GM19239 (cell line): ENCODE measurements at places on chromosomes 12 and 14.

GRCh38 chr12:125860672-125861288 lies 795.5 kb downstream of the AACS start:
- no peak for DNase-seq

DNA sequence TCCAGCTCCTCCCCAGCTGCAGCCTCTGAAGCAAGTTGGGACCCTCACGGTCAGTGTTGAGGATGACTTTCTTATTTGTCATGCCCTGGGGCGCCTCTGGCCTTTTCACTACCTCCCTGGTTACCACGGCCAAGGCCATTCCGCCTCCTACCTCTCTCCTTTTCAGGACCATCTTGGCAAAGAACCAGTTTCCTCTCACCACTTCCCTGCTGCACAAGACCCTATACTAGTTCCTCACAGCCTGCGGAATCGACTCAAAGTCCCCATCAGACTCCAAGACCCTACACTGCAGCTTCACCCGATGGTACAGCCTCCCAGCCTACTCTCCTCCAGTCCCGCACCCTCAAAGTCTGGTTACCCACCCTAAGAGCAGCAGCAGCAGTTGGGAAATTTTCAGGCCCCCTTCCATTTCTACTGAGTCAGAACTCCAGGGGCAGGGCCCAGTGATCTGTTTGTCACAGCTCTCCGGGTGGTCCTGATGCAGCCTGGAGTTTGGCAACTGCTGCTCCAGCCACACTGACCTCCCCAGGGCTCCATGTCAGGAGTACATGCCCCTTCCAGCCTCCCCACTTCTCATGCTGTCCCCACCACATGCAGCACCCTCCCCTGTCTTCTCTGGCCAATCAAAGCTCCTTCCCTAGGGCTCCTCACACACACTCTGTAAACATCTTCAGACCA lies 5.4 kb downstream of the VWF start:
- DNase-seq, result no peak

GRCh38 chr12:99390707-99391106 lies 256.8 kb upstream of the GARIN6 start:
- DNase-seq, result no peak

DNA sequence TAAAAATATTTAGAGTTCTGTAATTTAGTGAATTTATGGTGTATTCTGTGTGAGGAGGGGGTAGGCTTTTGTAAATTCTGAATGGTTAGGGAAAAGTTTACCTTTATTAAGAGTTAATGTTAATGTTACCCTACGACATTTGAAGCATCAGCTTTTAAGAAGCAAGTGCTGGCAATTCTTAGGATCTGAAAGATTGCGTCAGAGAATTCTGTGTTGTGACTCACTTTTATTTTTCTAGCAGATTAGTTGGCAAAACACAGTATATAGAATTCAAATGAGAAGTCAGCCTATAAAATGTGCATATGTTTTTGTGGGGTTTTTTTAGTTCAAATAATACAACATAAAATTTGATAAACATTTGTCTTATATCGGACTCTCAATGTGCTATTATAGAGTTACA lies 97.6 kb downstream of the RAD52 start:
- DNase-seq, result no peak

GRCh38 chr12:131118371-131118770 lies 164.7 kb downstream of the ADGRD1 start:
- no peak for DNase-seq

- no peak for DNase-seq
Measured at GRCh38 chr14:105879503-105879866, 353.1 kb downstream of the TMEM121 start.

- no peak for DNase-seq
Measured at GRCh38 chr12:119864591-119864990, 12.5 kb downstream of the CIT start.

DNA sequence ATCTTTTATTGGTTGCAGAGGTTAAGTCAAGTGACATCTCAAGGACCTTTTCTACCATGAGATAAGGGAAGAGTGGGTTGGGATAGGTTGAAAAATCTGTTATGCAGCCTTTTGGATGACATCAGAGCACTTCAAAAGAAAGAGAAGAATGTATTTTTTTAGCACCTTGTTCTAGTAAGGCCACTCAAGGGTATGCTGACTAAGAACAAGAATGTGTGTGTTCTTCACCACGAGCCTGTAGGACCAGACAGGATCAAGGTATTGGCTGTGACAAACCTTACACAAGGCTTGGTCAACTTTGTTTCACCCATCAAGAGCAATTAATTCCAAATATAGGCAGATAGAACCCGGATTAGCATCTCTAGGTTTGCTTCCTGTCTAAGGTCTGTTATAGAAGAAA lies 142.5 kb downstream of the SAMD4A start:
- DNase-seq, result no peak

GRCh38 chr14:64729386-64730060 lies 25.3 kb downstream of the PLEKHG3 start:
- no peak for DNase-seq

- DNase-seq, result no peak
Measured at GRCh38 chr12:76030341-76031080, 1.1 kb downstream of the PHLDA1 start.

DNA sequence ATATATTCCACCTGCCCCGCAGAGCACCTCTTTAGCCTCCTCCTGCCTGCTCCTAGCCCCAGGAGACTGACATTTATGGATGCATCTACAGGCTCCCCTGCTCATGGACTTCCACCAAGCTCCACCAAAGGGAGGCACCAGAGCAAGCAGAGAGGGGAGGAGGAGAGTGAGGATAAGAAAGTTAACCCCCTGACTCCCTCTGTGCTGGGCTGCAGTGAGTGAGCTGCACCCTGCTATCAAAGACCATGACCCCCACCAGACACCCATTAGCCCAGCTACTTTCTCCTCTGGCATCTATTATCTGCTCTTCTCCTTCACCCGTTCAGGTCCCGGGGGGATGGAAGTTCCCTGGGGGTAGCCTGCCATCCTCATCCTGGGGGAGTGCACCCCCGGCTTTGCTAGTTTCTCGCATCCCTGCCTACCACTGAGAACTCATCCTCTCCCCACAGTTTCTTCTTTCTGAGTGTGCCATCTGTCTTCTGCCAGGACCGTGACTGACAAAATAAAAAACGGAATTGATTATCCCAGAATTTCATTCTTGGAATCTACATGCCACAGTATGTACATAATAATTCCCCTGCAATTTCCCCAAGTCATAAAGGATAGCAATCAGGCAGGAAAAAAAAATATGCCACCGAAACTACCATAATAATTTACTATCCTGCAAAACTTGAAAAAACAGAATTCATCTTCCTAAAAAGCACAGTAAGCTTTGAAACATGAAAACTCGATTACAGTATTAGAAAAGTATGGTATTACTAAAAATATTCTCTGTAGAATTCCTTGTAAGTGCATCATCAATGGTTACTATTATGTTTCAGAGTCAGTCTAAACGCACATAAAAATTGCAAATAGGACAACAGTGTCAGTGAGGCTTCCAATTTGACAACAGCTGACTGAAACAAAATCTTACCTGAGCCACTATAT lies 45.2 kb downstream of the FOXN3 start:
- DNase-seq, result no peak

DNA sequence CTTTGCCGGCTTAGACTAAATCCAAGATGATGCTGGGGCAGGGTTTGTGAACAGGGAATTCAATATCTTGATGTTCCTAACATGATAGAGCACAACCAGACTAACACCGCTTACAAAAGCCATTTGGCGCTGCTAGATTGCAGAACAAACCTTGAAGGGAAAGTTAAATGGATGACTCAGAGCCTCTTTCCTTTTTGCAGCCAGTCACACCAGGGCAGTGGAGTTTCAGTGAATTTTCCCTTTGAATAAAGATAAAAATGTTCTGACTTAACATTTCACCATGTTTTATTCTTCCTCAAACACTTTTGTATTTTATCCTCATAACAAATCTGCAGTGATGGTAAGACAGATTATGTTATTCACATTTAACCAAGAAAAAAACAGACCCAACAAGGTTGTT lies 47.3 kb downstream of the PDE6H start:
- DNase-seq, result no peak

DNA sequence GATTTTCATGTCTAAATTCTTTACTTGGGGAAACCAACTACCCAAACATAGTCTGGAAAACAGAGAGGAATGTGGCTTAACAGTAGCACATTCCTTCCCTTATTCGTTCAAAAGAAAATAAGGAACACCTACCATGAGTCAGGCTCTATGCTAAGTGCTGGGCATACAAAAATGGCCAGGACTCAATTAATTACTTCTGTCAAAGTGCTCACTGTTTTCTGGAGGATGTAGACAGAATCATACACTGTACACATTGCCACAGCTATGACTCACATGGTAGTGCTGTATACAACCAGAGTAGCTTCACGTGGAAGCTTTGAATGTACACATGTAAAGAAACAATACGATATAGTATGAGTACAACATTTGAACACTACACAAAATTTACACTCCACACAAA lies 50.1 kb downstream of the SLC25A21 start:
- no peak for DNase-seq

- DNase-seq, result no peak
Measured at GRCh38 chr14:55272387-55272786, 1.2 kb downstream of the FBXO34 start.

DNA sequence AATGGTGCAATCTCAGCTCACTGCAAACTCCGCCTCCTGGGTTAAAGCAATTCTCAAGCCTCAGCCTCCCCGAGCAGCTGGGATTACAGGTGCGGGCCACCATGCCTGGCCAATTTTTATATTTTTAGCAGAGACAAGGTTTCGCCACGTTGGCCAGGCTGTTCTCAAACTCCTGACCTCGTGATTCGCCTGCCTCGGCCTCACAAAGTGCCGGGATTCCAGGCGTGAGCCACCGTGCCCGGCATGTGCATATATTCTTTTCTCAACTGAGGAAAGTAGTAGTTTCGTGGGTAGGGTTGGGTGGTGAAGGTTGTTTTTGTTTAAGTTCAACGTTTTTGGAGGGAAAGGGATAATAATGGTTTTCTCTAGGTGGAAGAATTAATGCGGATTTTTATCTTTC lies 94.2 kb upstream of the CEP83 start:
- no peak for DNase-seq

- DNase-seq, result no peak
Measured at GRCh38 chr12:4734625-4735340, 14.6 kb downstream of the GALNT8 start.

DNA sequence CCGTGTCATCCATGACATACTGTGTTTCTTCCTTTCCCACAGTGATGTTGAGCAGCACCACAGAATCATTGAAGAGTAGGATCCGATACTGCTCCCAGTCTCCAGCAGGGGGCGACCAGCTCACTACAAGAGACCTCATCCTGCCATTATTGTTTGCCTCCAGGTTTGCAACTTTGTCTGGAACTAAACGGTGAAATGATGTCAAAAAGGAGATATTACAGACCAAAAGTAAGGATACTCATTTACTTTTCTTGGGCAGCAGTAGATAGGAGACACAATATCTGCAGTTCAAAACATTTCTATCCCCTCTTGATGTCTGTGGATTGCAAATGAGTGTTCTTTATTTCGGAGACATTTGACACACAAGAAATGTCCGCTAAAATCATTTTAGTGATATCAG lies 47.2 kb downstream of the PTPRB start:
- DNase-seq, result peak; percentile 13

GRCh38 chr12:109762673-109763191 lies 49.1 kb downstream of the FAM222A start:
- no peak for DNase-seq

DNA sequence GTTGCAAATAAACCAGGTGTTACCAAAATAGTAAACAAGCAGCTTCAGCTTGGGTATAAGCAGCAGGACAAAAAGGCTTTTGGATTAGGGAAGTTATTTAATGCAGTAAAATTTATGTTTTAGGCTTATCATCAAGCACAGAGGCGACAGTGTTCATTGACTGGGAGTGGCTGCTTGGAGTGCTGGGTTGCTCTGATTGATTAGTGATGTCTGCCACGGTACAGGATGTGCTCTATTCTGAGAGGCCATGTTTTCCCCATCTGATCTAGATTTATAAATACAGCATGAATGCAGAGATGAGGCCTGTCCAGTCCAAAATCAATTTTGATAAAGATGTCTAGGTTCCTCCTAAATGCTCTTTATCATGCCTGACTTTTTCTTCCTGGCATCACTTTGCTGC lies 83.5 kb downstream of the MAP1LC3B2 start:
- DNase-seq, result no peak

GRCh38 chr14:33103489-33103888 lies 164.8 kb downstream of the NPAS3 start:
- DNase-seq, result no peak

GRCh38 chr12:6229224-6230218 lies 29.3 kb downstream of the CD9 start:
- DNase-seq, result no peak

DNA sequence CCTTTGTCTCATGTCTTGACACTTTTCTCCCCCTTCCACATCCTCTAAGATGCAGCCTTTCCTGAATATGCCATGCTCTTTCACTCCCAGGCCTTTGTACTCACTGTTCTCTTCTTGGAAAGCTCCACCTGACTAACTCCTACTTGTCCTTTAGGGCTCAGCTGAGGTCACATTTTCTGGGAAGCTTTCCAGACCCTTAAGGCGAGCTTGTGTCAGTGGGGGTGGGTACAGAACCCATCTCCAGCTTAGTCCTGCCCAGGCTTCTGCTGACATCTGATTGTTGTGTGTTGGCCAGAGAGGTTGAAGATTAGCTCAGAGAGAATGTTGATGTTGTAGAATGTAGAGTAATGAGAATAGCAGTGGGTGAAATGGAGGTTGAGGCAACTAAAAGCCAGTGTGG lies 2.9 kb upstream of the TSFM start:
- no peak for DNase-seq

DNA sequence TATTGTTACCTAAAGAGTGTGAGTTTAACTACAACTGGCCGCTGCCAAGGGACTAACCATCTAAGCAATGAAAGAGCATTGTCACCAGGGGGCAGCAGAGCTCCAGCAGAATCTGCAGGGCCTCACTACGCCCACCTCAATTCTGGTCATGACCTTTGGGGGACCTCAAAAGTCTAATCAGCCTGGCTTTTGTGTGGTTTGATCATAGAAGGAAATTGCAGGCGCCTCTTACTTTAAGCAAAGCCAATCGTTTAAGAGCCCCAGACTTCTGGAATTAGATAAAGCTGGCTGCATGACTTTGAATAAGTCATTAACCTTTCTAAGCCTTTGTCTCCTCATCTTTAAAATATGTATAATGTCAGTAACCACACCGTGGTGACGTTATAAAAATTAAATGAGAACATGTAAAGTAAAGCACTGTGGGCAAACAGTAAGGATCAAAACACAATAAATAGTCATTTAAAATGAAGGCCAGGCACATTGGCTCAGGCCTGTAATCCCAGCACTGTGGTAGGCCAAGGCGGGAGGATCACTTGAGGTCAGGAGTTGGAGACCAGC lies 58.6 kb downstream of the TBX3 start:
- DNase-seq, result peak; percentile 24

GRCh38 chr12:974271-974862 lies 16.7 kb upstream of the ERC1 start:
- DNase-seq, result no peak

GRCh38 chr12:63387771-63388170 lies 236.8 kb upstream of the AVPR1A start:
- no peak for DNase-seq

GRCh38 chr14:35244542-35244941 lies 47.6 kb upstream of the PSMA6 start:
- no peak for DNase-seq
